ENCODE measurements at places on chromosomes 12 and 14.

- DNase-seq = no peak
Observed at GRCh38 chr12:71726548-71726947, 28.1 kb upstream of the RAB21 start.

- no peak for DNase-seq
Observed at GRCh38 chr14:99750746-99751450, 42.3 kb upstream of the EML1 start.

GRCh38 chr12:30529489-30530269 lies 166.0 kb downstream of the IPO8 start:
- no peak for DNase-seq

- no peak for DNase-seq
Observed at GRCh38 chr12:56488041-56488955, at the start of gene GLS2. GLS2 (minus strand) TSS chr12:56488161; CDS start chr12:56488118, 43 bp downstream.

DNA sequence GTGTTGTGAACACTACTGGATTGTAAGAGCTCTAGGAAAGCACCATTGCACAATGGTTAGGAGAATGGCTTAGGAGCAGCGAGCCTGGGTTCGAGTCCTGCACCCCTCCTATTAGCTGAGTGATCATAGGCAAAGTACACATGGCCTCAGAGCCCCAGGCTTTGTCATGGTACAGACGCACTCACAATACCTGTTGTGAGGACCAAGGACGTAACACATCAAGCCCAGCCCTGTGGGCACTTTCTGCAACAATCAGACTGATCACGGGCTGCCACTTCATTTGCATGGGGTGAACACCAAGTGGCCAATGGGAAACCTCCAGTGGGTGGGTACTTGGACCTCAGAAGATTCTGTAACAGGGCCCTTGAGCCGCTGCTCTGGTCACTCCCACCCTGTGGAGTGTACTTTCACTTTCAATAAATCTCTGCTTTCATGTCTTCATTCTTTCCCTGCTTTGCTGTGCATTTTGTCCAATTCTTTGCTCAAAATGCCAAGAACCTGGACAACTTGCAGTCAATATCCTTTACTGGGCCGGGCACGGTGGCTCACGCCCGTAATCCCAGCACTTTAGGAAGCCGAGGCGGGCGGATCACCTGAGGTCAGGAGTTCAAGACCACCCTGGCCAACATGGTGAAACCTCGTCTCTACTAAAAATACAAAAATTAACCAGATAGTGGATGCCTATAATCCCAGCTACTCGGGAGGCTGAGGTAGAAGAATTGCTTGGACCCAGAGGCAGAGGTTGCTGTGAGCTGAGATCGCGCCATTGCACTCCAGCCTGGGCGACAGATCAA lies 28.2 kb downstream of the GLRX5 start:
- no peak for DNase-seq

GRCh38 chr14:68195126-68195525 lies 375.5 kb downstream of the RAD51B start:
- peak; percentile 35 for DNase-seq

- peak; percentile 6 for DNase-seq
Observed at GRCh38 chr14:91858536-91859275, 8.6 kb downstream of the TC2N start.

GRCh38 chr12:53989227-53990113 lies 4.5 kb downstream of the HOXC10 start:
- no peak for DNase-seq

GRCh38 chr14:96162265-96162664 lies 42.4 kb upstream of the BDKRB2 start:
- no peak for DNase-seq

Measured in A172 (cell line).